ENCODE measurements at places on chromosomes 4 and X.

DNA sequence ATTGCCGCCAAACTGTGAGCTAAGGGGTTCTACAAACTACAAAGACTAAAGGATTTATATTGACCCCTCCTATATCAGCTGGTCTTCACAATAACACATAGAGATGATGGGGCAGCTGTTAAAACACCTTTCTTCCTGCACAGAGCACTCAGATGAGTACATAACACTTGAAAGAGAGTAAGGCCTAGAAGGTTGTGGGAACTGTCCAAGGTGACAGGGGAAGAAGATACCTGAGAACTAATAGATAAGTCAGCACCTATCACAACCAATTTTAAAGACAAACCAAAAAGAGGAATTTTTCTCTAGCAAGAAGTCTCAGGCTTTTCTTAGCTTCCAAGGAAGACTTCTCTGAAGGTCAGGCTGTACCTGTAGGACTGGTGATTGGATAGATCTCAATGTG lies 19.1 kb upstream of the CXCL6 start:
- no peak for DNase-seq

DNA sequence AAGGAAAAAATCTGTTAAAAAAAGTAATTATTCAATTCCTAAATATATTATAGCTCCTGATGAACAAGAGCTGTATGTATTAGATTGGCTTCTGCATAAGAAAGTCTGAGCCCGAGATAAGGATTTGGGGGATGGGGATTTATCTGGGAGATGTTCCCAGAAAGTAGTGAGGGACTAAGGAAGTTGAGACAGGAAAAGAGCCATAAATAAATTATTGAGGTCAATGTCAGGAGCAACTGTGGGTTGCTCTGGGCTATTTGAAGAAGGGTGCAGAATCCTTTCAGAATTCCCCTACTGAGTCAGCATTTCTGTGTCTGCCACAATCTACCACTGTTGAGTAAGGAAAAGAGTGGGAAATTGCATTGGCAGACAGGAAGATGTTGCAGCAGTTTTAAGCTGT lies 3.1 kb upstream of the TDO2 start:
- DNase-seq, result no peak

DNA sequence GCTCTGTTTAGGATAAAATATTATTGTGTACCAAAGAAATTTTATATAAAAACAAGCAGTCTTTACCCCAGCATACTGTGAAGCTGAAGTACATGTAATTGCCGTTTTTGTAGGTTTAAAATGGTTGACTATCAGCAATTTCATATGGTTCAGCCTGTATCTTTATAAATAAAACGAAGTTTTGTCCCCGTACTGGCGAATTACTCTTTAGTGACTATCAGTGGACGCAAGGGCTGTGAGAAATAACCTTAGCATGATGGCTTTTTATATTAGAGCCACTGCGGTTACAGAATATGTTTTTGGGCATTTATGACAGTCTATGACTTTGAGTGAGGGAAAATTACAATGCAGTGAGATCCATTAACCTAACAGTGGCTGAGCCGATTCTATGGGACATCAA lies 1.2 kb downstream of the GPM6B start:
- no peak for DNase-seq

- no peak for DNase-seq
Observed at GRCh38 chr4:109655396-109655795, 47.8 kb downstream of the CASP6 start.

- DNase-seq, result no peak
Observed at GRCh38 chrX:9019151-9019550, 14.8 kb downstream of the FAM9B start.

DNA sequence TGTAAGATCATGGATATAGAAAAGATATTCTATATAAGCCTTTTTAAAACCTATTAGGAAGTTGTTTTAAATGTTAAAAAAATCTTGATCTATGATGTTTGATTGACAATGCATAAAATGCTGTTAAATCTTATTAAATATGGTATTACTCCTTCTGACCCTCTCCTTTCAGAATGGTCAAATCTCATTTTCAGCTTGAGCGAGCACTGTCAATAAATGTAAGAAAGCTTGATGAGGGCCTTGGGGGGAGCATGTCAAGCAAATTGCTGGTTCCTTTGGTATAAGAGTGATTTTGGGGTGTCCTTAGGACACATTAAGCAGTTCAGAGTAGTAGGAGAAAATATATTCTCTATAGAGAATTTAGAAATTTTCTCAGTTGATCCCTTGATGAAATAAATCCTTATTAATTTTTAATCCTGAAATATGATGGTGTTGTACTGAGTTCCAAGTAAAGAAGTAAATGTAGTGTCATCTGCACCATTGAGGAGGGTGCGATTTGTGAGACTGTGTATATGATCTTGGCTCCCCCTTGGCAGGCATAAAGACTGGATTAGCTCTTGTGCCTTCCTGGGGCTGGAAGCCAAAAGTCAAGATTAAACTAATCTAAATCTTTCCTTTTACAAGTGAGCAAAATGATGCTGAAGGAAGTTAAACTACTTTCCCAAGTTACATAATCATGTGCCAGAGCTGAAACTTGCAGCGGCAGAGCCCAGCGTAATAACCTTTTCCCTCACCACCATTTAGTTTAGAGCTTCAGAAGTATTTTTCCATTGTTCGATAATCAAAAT lies 82.6 kb upstream of the ANK2 start:
- DNase-seq, result no peak

- no peak for DNase-seq
Observed at GRCh38 chr4:41613821-41614220, 75.9 kb downstream of the LIMCH1 start.

DNA sequence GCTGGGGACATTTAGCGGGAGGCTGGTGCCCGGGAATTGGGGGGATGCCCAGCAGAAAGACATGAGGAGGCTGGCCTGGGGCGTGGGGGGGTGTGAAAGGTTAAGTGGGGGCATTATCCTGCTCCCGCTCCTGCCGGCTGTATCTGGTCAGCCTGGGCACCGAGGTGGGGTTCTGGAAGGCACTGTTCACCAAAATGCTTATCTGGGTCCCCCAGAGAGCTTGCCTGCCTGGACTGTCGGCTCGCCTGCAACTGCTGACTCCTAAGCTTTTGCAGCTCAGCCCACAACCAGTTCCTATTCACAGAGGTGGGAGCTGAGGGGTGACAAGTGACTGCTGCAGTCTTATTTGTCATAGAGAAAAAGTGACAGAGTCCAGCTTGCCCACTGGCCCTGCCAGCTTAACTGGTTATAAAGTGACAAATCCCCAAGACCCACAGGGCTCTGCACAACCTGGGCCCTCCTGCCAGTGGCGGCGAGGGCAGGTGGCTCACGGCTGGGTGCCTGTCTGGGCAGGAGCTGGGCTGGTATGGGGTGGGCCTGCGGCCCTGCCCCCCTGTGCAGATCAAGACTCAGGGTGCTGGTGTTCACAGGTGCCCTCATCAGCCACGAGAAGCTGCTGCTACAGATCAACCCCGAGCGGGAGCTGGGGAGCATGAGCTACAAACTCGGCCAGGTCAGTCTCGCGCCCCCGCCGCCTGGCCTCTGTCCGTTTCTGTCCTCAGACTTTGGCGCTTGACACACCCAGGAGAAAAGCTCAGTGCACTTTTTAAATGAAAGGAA lies 23.7 kb upstream of the MSANTD1 start:
- DNase-seq, result no peak

DNA sequence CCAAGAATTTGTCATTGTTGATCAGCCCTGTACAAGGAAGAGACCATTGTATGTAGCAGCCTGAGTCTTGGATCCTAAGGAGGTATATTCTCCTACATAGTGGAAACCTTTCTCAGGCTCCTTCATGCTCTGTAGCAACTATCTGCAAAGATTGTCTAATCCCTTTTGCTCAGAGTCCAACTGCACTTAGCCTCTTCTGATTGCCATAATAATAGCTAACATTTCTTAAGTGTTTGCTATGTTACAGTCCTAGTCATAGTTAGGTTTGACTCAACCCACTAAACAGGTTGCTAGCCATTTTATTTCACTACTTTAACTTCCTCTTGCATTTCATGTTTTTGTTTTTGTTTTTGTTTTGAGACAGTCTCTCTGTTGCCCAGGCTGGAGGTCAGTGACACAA lies 50.8 kb upstream of the SLC16A2 start:
- no peak for DNase-seq

- no peak for DNase-seq
Observed at GRCh38 chr4:126124818-126125217, 810.1 kb downstream of the FAT4 start.

GRCh38 chrX:15055146-15055930 lies 182.1 kb downstream of the MOSPD2 start:
- DNase-seq, result no peak

DNA sequence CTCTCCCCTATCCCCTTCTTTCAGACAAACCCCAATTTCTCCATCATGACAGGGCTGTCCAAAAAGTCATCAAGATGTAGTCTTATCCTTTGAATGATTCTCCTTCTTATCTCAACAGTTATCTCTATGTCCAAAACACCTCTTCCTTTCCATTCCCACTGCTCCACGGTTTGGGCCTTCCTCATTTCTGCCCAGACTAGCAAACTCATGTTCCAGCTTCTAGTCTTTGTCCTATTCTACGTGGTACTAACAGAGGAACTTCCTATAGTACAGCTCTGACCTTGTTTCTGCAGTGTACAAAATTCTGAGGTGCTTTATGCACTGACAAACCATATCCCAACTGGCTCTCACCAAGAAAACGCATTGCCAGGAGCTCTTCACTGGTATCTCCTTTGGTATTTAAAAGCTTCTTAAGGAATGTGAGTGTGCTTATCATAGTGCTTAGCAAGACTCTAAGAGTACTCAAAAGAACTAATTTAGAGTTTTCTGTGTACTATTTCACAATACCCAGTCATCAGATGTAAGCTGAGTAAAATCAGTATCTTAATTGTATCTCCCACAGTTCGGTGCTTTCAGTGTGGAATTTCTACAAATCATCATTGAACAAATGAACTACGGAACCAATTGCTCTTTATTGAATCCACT lies 65.5 kb downstream of the MAML3 start:
- DNase-seq, result no peak

- DNase-seq, result peak; percentile 55
Observed at GRCh38 chrX:69179380-69179911, 14.2 kb upstream of the PJA1 start.

- DNase-seq, result no peak
Observed at GRCh38 chr4:173498023-173498422, 32.0 kb downstream of the HAND2 start.

- peak; percentile 87 for DNase-seq
Observed at GRCh38 chr4:170089274-170089667, 485 bp downstream of the AADAT start.

- DNase-seq, result no peak
Observed at GRCh38 chr4:87171944-87172343, 48.5 kb downstream of the KLHL8 start.

- DNase-seq, result no peak
Observed at GRCh38 chr4:38654273-38654672, 9.7 kb upstream of the KLF3 start.

GRCh38 chrX:104913348-104913747 lies 307.1 kb downstream of the TEX13A start:
- DNase-seq, result no peak

- no peak for DNase-seq
Observed at GRCh38 chr4:104983615-104984179, 163.0 kb upstream of the TET2 start.

- DNase-seq, result no peak
Observed at GRCh38 chrX:140157611-140158010, 192.3 kb upstream of the CXorf66 start.

DNA sequence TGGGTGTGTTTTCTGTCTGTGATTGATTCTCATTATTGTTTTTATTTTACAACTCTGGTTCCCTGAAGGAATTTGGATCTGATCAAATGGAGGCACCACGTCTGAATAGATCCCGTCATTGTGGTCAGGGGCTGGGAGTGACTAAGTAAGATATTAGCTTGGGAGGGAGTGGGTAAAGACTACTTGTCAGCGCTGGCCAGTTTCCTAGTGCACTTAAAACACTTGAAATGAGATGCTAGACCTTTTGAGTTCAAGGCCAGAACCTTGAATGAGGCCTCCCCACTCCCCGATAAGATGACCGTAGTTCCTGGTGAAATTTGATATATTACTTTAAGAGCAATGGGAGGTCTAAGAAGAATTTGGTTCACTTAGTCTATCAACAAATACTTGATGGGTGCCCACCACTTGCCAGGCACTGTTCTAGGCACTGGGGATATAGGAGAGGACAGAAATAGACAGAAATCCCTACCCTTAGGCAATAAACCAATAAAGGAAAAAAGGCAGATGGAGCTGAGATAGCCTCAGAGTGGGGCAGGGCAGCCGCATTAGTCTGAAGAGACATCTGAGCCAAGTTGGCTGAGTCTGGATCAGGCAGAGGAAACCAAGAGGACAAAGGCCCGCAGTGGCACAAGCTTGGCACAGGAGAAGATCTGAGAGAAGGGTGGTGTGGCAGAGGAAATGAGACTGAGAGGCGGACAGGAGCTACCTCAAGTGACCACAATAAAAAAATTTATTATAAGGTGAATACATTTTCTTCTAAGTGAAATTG lies 11.8 kb downstream of the FAM184B start:
- DNase-seq, result no peak

DNA sequence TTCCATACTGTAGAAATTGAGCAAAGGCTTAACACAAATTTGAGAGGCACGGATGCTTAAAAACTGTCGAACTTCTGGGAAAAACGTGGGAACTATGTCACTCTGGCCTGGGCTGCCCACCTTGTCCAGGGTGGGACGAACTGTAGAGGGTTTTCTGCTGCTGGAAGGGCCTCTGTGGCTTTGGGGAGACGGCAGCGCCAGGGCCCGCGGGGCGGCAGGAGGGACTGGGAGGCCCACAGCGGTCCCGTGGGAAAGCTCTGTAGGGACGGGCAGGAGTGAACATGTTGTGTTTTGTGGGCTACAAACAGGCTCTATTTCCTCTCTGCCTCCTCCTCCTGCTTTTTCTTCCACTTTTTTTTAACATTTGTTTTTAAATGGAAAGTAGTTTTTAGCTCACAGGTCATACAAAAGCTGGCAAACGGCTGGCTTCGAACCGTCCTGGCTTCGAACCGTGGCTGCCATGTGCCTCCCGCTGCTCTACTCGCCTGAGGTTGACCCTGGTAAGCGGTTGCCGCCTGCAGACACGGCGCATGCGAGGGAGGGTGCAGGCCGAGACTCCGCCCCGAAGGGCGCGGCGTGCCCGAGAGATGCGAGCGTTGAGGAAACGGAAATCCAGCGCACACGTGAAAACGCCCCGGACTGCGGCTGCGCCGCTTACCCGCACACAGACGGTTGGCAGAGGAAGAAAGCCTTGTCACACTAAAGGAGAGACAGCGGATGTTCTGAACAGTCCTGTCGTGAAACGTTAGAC lies 382.3 kb upstream of the ZFP42 start:
- no peak for DNase-seq

DNA sequence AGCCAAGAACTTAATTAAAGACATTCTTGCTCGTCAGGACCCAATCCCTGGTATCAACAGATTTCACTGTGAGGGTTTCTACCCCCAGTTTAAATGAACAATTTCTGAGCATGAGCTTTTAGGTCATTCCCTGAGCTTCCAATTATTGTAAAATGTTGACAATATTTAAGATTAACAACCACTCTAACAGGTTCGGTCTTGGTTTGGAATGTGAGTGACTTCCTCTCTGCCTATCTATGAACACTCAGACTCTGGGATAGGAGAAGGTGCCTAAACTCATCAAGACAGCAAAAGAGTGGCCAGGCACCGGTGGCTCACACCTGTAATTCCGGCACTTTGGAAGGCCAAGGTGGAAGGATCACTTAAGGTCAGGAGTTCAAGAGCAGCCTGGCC lies 82.9 kb upstream of the TMEM150C start:
- DNase-seq, result no peak

Data from right kidney (tissue), 9 donors.